ENCODE measurements at places on chromosomes 7 and 10. TPM values are rescaled to one million over a fixed set of nuclear protein-coding genes. Genes with fewer than 3 reads are reported as not detected.

The ADIRF gene
- total RNA-seq = not detected

The SPDYE2 gene
- total RNA-seq = not detected

The DPYSL4 gene
- 15.3 TPM for total RNA-seq

The SEMA4G gene
- 7.4 TPM for total RNA-seq

The GRIFIN gene
- total RNA-seq = not detected

The PRKCQ gene
- 4.1 TPM for total RNA-seq

The NPY4R2 gene
- total RNA-seq = 26.5 TPM

The HOXA9 gene
- 0.41 TPM for total RNA-seq

The SPDYE5 gene
- not detected for total RNA-seq

The GIMAP5 gene
- not detected for total RNA-seq

The TSPAN14 gene
- total RNA-seq = 129 TPM

The FAM131B gene
- total RNA-seq = 0.28 TPM

The RASA4B gene
- total RNA-seq = 1.8 TPM

The ZNF804B gene
- not detected for total RNA-seq

The LDB3 gene
- 0.16 TPM for total RNA-seq

The GHRHR gene
- not detected for total RNA-seq

The MARVELD1 gene
- total RNA-seq = 54.4 TPM

The UCN3 gene
- total RNA-seq = not detected

The FLNC gene
- 3.4 TPM for total RNA-seq

The HSPA14 gene
- total RNA-seq = 37.8 TPM

The CCL26 gene
- total RNA-seq = 8.9 TPM

The HSPA12A gene
- total RNA-seq = 9.8 TPM

The ACSL5 gene
- 0.39 TPM for total RNA-seq

The MYOZ1 gene
- total RNA-seq = not detected

The PALD1 gene
- 5.9 TPM for total RNA-seq

The POU6F2 gene
- not detected for total RNA-seq

The MICU1 gene
- 52.4 TPM for total RNA-seq

The FAM25A gene
- total RNA-seq = not detected

The RET gene
- total RNA-seq = 0.56 TPM

The ARHGAP22 gene
- 3.4 TPM for total RNA-seq

The PCDH15 gene
- not detected for total RNA-seq

The TSPAN12 gene
- 0.34 TPM for total RNA-seq
